CD4-positive, alpha-beta T cell treated with Interleukin-4 for 4 hours (primary cell): ENCODE measurements at places on chromosomes 13 and 19.

DNA sequence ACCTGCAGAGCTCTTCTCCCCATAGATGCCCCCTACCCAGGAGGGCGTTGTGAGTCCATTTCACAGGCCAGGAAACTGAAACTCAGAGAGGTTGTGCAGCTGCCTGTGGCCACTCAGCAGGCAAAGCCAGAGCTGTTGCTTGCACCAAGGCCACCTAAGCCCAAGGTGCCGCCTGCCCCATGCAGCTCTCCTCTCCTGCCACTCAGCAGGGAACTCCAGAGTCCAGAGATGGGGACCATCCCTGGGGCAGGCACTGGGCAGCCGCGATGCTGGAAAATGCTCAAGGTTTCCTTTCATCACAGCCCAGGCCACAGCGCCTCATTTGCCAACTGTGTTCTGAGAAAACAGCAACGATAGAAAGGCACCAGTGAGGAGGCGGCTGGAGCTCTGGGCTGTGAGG, 41.0 kb upstream of the PEPD start:
- no peak for DNase-seq

DNA sequence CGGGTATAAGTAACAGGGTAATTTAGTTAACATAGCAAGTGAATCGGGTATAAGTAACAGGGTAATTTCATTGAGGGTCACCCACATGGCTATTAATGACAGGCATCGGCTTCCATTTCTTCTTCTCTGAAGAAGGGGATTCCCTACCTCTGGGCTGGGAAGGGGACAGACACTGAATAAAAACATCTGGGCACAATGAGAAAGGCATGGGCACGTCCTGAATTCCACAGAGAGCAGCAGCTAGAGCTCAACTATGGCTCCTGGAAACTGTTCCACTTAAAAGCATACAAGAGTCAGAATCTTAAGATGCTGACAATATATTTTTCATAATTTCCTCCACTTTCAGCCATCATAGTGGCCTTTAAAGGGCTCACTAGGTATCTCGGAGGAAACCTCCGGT, 51.8 kb downstream of the CRYL1 start:
- DNase-seq = no peak

DNA sequence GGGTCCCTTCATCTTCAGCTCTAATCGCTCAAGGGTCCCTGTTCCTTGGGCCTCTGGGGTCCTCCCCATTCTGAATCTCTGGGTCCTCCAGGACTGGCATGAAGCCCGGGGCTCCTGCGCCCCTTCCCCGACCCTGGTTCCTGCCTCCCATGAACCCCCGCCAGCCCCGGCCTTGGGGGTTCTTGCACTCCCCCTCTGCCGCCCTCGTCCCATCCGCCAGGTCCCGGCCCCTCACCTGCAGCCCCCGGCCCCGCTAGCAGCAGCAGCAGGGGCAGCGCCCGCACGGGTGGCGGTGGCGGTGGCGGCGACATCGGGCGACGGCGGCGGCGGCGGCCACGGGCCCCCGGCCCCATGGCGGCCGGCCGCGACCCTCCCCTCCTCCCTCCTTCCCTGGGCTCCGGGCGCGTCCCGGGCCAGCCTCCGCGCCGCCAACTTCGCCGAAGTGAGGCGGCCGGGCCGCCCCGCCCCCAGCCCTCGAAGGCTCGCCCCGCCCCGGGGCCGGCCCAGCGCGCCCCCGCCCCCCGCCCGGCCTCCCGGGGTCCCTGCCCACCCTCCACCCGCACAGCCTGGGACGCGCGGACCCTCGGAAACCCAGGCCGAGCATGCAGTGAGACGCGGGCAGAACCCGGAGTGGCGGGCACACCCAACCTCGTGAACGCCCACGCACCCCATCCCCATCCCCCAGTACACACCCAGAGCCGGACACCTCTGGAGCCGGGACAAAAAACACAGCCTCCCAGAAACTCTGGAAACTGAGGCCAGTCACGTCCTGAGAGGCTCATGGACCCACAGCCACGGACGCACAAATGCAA, at the start of gene NOTCH3:
Gene NOTCH3, minus strand, starts transcription at position 443 of the 812 bp plus-strand sequence. Its CDS starts 90 bp downstream, at position 353.
- DNase-seq = no peak

DNA sequence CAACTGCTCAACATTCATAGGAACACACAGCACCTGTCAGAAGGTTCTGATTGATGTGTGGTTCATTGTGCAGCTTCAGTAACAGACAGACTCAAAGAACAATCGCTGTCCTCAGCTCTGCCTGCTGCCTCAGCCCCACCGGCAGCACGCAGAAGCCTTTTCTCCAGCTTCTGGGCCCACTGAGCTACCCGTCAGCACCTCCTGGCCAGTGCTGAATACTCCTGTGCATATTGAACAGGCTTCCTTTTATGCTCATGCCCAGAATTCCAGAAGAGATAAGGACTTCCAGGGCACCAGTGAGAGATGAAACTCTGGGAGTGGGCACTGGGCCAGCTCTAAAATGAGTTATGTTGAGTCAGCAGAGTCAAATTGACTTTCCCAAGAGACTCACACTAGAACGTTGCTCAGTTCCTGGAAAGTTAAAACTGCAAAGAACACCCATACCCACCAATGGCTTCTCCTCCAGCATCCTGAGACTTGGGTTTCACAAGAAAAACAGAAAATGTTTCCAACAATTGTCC, 119.3 kb downstream of the COL4A1 start:
- DNase-seq = no peak

DNA sequence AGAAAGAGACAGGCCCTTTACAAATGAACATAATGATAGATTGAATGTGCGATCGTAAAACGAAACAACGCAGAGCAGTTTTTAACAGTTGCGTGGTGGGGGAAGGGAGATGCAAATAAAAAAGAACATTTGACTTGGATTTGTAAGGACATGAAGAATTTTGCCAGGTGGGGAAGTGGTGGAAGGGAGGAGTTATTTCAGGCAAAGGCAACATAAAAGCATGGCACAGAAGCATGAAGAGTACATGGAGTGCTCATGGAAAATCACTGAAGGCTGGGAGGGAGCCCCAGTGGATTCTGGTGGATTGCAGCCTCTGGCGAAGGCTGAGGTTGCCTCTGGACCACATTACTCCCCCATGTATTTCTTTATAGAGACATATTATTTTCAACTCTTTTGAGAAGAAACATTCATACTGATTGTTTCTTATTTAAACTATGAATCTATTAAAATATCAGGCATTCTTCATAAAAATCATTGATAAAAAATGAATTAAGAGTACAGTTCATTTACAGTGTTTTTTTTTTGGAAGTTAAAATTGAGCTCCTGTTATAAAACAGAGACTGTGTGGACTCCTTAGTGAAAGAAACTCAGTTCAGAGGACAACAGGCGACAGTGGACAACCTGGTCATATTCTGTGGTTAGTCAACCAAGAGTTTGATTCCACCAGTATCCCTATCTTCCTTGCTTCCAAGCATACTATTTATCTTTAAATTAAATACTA, 57.5 kb downstream of the STARD13 start:
- no peak for DNase-seq

- DNase-seq = peak; percentile 29
Measured at GRCh38 chr13:108306860-108307259, 37.3 kb downstream of the TNFSF13B start.

GRCh38 chr13:51286135-51287002, 53.1 kb upstream of the SERPINE3 start:
- peak; percentile 66 for DNase-seq

DNA sequence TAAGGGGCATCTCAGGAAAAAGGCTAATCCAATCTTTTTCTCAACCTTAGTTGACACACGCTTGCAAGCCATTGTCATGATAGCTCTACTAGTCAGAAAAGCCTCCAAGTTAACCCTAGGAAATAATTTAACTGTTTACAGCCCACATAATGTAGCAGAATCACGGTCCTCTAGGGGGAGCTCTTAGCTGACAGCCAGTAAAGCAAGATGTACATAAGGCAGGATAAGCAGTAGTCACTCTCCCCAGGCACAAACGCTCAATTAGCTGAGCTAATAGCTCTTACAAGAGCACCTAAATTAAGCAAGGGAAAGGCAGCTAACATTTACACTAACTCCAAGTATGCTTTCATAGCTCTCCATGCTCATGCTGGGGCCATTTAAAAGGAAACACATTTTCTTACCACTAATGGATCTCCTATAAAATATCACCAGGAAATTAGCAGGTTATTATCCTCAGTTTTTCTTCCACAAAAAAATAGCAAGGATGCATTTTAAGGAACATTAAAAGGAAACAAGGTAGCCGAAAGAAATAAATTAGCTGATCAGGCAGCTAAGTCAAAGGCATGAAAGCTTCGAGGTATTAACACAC, 33.7 kb upstream of the ZSCAN5A start:
- DNase-seq = no peak

DNA sequence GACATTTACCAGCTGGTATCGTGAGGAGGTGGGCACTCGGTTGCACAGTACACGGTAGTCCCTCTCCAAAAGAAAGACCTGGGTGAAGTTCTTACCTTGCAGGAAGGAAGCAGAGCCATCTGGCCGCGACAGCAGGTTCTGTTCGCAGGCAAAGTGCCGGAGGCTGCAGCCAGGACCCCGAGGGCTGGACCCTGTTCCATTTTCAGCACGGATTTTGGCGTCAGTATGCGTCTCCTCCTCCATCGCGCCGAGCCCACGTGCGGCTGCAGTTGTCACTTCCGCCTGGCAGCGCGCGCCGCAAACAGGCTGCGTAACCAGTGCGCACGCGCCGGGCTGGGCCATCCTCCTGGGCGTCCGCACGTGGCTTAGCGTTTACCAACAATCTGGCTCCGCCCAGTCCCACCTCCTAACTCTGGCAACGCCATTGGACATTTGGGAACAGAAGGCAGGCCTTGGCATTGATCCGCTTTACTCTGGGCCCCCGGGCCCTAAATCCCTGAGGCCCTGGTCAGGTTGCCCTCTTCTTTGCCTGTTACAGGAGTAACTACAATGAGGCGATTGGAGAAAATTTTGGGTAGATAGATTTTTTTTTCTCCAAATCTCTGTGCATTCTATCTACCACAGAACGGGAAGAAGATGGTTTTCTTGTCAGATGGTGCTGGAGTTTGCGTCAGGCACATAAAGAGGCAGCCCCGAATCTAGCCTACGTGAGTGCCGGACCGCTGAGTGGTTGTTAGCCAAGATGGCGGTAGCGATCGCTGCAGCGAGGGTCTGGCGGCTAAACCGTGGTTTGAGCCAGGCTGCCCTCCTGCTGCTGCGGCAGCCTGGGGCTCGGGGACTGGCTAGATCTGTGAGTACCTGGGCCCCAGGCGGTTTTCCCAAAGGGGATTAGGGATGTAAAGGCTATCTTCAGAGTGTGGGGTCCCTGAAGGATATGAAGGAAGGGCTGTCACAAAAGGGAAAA, at the start of the genes BCKDHA and EXOSC5:
Gene BCKDHA, plus strand, starts transcription at position 733 of the 964 bp plus-strand sequence. Its CDS starts 10 bp downstream, at position 743.
Gene EXOSC5, minus strand, starts transcription at position 274 of the 964 bp plus-strand sequence. Its CDS starts 31 bp downstream, at position 243.
- peak; percentile 100 for DNase-seq

DNA sequence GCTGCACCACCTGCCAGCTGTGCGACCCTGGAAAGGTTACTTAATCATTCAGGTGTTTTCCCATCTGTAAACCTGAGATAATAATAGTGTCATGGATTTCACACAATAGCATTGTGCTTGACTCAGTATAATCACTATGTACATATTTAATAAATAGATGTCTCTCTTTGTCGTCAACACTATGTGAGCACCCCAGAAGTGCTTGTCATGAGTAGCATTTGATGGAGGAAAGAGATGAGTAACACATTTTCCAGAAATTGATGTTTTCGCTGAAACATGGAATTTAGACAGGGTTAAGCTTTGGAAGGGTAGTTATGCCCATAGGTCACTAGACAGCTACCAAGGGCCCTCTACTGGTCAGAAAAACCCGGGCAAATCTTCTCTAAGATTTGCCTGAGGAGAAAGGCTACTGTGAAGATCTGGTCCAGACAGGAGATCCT, 9.5 kb upstream of the MBNL2 start:
- DNase-seq = no peak

DNA sequence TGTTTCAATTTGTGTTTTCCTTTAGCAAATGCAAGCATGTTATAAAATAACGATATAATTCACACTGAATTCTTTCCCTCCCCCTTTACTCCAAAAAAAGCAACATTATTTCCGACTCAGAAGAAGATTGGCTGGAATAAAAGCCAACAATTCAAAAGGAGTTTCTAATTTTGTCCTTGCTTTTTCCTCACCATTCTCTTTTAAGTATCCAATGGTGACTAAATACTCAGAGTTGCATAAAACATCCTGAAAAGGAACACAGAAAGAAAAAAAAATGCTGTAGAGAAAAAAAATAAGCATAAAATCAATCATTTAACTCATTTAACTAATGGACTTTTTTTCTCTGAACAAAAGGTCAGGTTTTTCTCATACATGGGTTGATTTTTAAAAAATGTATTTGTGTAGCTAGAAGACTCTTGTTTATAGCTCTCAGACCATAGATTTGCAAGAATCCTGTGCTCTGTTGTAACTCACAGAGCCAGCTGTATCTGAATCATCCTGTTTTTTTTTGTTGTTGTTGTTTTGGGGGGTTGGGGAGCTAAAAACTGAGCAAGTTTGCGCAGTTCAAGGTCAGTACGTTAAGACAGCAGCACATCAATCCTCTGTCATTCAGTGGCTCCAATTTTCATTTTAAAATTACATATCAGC, 108.1 kb downstream of the PCDH17 start:
- no peak for DNase-seq

GRCh38 chr13:113761136-113761535, 2.1 kb downstream of the TMEM255B start:
- no peak for DNase-seq

DNA sequence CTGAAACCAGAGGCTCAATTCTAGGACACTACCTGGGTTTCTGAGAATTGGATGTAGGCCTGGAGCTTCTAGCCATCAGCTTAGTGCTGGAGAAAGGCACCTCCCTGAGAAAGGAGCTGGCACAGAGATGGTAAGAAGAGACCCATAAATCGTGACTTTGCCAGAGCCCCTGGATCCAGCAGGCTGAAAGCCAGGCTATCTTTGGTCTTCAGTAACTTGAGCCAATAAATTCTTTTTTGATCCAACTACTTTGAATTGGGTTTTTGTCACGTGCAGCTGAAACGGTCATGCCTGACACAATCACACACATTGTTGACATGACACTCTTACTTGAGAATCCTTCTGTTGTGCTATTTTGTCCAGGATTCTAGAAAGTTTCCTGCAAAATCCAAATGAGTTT, 103.4 kb downstream of the LHFPL6 start:
- no peak for DNase-seq
